ENCODE measurements at places on chromosomes 6 and 20. TPM values are rescaled to one million over a fixed set of nuclear protein-coding genes. Genes with fewer than 3 reads are reported as not detected.

The TNXB gene
- 15.0 TPM for total RNA-seq

The NSFL1C gene
- 57.9 TPM for total RNA-seq

The ULBP1 gene
- total RNA-seq: 9.4 TPM

The CCM2L gene
- not detected for total RNA-seq

The TOMM34 gene
- total RNA-seq: 46.8 TPM

The HCRTR2 gene
- total RNA-seq: not detected

- H3K4me3 ChIP-seq: no peak overlapping the region
- peaks cover 25% of the 10 kb centered on the region for H3K4me1 ChIP-seq
- peaks cover 11% of the 10 kb centered on the region for H3K27me3 ChIP-seq
- no peaks in the 10 kb centered on the region for H3K36me3 ChIP-seq
- no peak for DNase-seq
- H3K27ac ChIP-seq: no peak overlapping the region
Measured at GRCh38 chr6:154614641-154615040, 104.2 kb upstream of the CNKSR3 start.

GRCh38 chr6:4772750-4773149 is 3.5 kb upstream of the CDYL start:
- H3K27ac ChIP-seq: no peak overlapping the region
- H3K36me3 ChIP-seq: peaks cover 6% of the 10 kb centered on the region
- peaks cover 13% of the 10 kb centered on the region for H3K27me3 ChIP-seq
- DNase-seq: no peak

DNA sequence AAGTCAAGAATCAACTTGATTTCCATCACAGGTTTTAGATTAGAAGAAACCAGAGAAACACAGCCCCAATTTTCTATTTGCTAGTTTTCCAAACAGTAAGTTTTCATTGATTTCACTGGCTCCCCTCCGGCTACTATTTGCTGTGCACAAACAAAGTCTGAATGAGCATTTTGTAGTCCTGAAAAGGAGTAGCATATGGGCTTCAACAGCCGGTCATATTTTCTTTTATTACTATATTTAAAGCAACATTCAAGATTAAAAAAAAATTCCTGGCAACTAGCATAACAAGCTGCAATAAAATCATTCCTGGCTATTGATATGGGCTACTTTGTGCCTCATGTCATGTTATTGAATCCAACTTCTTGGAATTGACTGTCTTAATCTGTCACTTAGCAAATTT is 48.3 kb downstream of the CARMIL1 start:
- H3K27ac ChIP-seq: no peak overlapping the region
- no peaks in the 10 kb centered on the region for H3K27me3 ChIP-seq
- H3K36me3 ChIP-seq: no peaks in the 10 kb centered on the region
- H3K4me3 ChIP-seq: no peak overlapping the region

- no peaks in the 10 kb centered on the region for H3K36me3 ChIP-seq
- no peak overlapping the region for H3K4me3 ChIP-seq
- no peak overlapping the region for H3K27ac ChIP-seq
- H3K4me1 ChIP-seq: no peaks in the 10 kb centered on the region
Measured at GRCh38 chr20:19874040-19874727, 116.1 kb downstream of the RIN2 start.

DNA sequence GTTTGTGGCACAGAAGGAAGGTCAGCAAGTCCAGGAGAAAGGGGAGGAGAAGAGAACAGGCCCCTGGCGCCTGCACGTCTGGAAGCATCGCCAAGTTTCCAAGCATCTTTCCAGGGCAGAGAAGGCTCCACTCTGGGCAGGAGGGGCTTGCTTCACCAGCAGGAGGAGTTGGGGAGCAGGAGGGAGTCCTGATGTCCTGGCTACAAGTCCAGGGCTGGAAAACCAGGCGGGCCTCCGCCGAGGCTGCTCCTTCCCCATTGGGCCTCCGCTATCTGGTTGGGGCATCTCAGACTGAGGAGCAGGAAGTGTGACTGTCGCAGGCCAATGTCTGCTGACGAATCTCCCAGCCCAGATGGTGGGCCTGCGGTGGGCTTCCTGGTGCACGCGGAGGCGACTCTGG is 421.9 kb downstream of the PREX1 start:
- H3K4me3 ChIP-seq: no peak overlapping the region
- H3K36me3 ChIP-seq: no peaks in the 10 kb centered on the region
- H3K27me3 ChIP-seq: peaks cover 32% of the 10 kb centered on the region
- no peak overlapping the region for H3K27ac ChIP-seq
- H3K4me1 ChIP-seq: peaks cover 13% of the 10 kb centered on the region

DNA sequence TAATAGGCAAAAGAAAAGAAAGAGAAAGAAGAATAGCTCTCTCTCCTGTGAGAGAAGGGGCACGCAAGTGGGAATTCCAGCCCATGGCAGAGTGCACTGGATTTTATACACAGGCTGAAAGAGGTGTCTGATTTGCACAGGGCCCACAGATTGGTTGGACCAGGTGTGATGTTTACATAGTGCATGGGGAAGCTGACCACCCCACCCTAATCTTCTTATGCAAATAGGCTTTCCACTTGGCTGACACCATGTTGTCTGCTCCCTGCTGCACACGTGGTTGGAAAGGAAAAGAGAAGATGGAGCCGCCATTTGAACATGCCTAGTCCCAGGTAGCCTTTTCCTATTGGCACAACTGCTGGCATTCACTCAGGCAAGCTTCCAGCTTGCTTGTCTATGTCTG is 20.2 kb downstream of the MICA start:
- H3K36me3 ChIP-seq: no peaks in the 10 kb centered on the region
- DNase-seq: no peak
- H3K4me1 ChIP-seq: no peaks in the 10 kb centered on the region
- H3K27me3 ChIP-seq: peaks cover 5% of the 10 kb centered on the region
- no peak overlapping the region for H3K27ac ChIP-seq

DNA sequence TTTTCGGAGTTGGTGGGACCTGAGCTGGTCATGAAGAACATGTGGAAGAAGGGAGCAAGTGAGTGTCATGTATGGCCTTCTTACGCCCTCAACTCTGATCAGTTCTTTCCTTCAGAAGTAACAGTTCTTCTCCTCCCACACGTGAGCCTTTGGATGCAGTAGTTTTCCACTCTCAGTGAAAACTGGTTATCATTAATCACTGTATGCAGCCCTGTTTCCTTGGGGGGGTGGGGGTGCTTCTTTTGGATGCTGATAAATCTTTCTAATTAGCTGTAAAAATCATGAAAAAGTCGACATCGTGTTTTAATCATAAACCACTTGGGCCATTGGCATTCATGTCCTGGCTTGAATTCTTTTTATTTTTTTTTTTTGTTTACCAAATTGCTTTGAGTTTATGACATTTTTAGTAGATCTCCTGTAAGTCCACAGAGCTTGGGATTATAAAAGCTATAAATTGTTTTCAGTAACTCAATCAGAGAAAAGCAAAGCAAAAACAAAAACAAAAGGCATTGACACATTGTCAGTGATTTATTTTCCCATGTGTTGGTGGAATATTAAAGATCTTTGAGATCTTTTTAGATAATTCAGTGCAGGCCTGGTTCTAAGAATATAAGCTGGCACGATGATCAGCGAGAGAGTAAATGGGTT is 84.8 kb downstream of the TRMT11 start:
- no peak overlapping the region for H3K4me3 ChIP-seq
- H3K27me3 ChIP-seq: no peaks in the 10 kb centered on the region
- H3K36me3 ChIP-seq: no peaks in the 10 kb centered on the region
- H3K4me1 ChIP-seq: no peaks in the 10 kb centered on the region

GRCh38 chr20:62860924-62861691 is 514 bp downstream of the TCFL5 start:
- DNase-seq: peak; percentile 57
- no peaks in the 10 kb centered on the region for H3K36me3 ChIP-seq
- no peaks in the 10 kb centered on the region for H3K27me3 ChIP-seq
- H3K27ac ChIP-seq: no peak overlapping the region
- peaks cover 15% of the 10 kb centered on the region for H3K4me1 ChIP-seq
